ENCODE measurements at places on chromosomes 2 and 18. TPM values are rescaled to one million over a fixed set of nuclear protein-coding genes. Genes with fewer than 3 reads are reported as not detected.

GRCh38 chr2:210456571-210456970 lies 20.0 kb downstream of the LANCL1 start:
- no peak for DNase-seq

DNA sequence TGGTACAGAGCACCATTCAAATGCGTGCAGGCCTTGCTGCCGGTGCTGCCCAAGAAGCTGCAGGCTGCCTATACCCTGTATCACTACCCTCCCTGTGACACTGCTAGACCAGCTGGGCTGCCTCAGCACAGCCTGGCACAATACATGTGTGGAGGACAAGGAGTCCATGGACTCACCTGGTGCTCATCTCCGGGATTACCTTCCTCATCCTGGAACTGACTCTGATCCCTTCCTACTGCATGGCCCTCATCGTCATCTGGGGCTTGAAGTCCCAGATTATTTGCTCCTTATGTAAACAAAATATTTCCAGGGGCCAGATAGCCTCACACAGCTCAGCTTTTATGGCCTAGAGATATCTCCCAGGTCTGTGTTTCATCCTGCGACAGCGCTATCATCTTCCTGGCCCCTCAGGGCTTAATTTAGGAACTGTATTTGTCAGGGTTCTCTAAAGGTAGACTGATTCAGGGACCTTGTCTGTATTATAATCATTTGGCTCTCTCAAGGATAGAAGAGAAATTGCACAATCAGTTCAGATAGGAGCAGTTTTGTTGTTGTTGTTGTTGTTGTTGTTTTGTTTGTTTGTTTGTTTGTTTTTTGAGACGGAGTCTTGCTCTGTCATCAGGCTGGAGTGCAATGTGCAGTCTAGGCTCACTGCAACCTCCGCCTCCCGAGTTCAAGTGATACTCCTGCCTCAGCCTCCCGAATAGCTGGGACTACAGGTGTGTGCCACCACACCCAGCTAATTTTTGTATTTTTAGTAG lies 42.9 kb downstream of the WDR75 start:
- peak; percentile 55 for DNase-seq

DNA sequence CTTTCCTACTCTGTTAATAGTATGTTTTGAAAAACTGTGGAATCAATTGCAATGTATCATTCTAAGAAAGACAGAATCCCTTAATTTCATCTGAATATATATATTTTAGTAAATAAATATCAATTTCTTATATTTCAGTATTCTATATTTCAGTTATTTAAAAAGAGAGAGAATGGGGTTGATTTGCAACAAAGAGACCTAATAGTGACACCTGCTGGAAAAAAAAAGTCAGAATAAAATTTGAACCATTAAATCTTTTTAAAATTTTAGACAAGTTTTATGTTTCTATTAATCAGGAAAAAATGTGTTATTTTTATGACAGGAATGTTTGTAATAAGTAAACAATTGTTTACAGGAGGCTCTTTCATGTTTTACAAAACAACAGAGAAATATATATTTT lies 20.7 kb upstream of the CCNT2 start:
- DNase-seq: no peak

- no peak for DNase-seq
These were observed 25.4 kb upstream of the STPG4 start for GRCh38 chr2:47180531-47180930.

DNA sequence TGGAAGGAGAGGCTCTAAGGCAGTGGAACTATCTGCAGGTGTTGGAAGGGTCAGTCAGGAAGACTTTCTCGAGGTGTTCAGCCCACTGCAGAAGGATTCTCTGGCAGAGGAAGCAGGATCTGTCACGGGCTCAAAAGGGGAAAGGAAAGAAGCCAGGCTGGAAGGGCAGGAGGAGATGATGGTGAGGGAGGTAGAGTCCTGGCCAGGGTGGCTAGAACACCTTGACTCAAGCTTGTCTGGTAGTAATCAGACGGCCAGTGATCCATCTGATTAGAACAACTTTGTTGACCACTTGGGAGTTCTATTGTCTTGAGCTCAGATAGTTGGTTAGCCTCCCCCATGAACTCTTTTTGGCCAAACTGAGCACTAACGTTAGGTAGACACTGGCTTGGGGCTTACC lies 9.7 kb upstream of the ATOH8 start:
- DNase-seq: no peak

RAB27B gene
- 0.08 TPM for total RNA-seq

TSPYL6 gene
- total RNA-seq: not detected

ANKRD62 gene
- not detected for total RNA-seq

HOXD1 gene
- total RNA-seq: not detected
